AG10803 (cell line): ENCODE measurements at places on chromosomes 6 and 20.

DNA sequence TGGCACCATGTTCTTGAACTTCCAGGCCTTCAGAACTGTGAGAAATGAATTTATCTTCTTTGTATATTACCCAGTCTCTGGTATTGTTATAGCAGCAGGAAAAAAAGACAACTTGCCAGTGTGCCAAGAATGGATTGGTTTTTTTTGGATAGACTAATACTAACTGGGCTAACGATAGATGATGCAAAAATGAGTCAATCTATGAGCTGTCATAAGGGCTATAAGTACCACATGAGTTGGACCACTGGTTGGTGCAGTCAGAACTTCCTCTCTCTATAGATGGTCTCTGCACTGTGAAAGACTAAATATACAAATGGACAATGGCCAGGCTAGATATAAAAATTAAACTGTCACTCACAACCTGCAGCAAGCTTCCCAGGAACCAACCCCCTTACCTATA lies 87.6 kb upstream of the COL21A1 start:
- DNase-seq = peak; percentile 67

GRCh38 chr6:112337209-112337638 lies 9.9 kb upstream of the RFPL4B start:
- peak; percentile 88 for DNase-seq

- DNase-seq = no peak
Observed at GRCh38 chr6:65231616-65232015, 475.4 kb downstream of the EYS start.

DNA sequence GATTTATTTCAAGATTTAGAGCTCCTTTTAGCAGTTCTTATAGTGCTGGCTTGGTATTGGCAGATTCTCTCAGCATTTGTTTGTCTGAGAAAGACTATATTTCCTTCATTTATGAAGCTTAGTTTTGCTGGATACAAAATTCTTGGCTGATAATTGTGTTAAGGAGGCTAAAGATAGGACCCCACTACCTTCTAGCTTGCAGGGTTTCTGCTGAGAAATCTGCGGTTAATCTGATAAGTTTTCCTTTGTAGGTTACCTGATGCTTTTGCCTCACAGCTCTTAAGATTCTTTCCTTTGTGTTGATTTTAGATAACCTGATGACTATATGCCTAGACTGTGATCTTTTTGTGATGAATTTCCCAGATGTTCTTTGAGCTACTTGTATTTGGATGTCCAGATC lies 114.3 kb downstream of the AIG1 start:
- DNase-seq = no peak

DNA sequence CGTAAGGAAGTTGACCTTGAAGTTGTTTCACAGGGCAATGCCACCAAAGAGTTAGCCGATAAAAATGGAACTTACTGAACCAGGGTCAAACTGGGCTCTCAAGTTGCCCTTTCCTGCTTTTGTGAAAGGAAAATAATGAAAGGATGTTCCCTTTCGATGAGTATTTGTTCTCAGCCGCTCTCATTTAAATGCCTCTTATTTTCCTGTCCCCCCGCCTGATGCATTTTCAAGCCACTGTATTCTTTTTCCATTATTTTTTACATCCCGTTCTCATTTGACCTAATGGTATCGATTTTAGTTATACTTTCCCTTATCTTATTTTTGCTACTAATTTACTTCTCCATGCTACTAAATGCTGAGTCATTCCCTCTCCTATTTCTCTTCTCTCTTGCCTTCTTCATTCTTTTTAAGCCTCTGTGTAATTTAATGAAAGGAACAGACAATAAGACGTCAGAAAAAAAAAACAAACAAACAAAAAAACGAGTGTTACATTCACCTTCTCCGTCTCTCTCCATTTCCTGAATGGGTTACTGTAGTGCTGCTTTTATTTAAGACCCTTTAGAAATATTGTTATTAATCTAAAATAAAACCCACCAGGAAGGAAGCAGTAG lies 655 bp upstream of the NDUFAF4 start:
- DNase-seq = peak; percentile 27

DNA sequence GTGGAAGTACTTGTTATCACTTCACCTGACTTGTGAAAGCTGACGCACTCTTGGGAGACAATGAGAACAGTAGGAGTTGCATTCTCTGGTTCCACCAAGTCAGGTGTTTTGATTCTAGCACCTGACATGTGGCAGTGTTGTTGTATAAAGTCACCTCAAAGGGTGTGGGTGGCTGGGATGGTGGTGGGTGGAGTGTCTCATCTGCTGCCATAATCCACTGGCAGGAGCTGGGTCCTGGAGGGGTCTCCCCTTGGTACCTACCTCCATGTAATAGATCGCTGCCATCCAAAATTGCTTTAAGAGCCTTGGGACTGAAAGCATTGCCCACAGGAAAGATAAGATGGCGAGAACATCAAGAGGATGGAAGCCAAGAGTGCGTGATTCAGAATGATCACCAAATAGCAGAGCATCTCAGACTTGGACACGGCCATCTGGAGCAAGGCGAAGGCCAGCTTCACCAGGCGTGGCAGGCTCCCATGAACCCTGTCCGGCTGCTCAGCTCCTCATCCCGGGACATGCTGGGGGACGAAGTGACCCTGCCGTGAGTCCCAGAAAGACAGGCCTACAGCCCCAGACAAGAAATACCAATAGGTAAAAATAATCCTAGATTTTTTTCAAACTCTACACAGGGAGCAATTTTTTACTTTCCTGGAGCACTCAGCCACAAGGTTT lies 56.6 kb downstream of the NPEPL1 start:
- no peak for DNase-seq

- DNase-seq = no peak
Observed at GRCh38 chr20:19738951-19739350, 19.1 kb upstream of the RIN2 start.

- peak; percentile 57 for DNase-seq
Observed at GRCh38 chr6:31462964-31463870, 34.7 kb upstream of the MICB start.

- no peak for DNase-seq
Observed at GRCh38 chr6:167678102-167679101, 148.3 kb upstream of the AFDN start.

- DNase-seq = no peak
Observed at GRCh38 chr6:119348748-119349360, 707 bp downstream of the MAN1A1 start.

DNA sequence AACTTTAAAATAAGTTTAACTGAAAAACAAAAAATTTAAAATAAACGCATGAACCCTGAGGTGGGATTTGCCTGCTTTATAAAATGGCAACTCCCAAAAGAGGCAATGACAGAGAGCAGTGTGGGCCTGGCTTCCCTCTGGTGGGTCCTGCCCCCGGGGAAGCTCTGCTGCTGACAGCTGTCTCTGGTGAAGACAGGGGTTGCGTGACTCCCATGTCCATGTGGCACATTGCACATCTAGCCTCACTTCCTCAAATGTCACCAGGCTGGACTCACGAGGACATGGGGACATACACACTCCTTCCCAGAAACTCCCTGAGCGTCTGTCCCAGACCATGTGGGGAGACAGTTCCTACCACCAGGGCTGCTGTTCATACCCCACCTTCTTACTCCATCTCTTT lies 66.2 kb downstream of the ABHD12 start:
- no peak for DNase-seq

- DNase-seq = no peak
Observed at GRCh38 chr6:22295145-22295544, 1.7 kb downstream of the PRL start.

DNA sequence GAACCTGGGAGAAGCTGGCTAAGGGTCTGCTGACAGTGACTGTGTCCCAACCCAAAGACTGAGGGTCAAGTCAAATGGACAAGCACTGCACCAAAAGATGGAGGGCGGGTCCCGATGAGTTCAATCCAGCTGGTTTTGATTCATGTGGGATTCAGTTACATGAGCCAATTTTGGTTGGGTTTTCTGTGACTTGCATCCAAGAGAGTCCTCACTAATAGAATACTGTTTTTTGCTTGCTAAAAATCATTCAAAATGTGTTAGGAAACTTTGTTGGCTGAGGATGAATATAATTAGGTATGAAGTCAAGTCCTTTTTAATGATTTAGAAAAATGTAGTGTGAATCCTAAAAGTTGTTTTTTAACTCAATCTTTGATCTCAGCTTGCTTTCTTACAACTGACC lies 323.8 kb upstream of the NOX3 start:
- DNase-seq = no peak

DNA sequence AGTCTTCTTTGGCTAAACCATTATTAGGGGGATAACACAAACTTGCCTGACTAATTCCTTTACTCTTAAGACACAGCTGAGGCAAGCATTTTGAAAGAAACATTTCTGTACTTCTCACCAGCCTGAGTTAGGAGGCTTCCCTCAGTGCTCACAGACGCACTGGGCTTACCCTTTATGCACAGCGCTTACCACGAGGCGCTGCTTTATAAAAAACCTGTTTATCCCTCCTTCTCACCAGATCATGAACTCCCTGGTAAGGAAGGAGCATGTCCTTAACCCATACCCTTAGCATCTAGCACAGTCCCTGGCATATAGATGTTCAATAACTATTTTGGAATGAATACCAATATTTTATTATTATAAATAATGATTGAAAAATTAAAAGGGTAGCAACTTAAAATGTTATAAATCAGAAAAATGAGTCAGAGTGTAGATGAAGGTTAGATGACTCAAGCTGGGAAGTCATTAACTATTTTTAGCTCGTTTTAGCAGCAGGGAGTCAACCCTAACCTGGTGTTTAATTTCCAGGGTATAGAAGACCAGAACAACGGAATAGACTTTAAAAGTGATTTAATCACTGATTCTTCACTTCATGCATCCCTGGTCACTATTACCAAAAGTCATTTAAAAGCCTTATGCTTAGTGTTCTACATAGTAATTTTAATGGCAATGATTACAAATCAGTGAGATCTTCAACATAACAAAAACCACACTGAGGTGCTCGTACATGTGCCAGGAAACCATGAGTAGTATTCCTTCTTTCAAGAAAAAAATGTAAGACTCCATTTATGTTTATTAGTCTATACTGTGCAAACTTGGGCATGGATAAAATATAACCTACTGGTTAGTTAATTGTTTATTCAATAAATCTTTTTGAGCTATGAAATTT lies 4.1 kb upstream of the TPD52L1 start:
- DNase-seq = no peak

DNA sequence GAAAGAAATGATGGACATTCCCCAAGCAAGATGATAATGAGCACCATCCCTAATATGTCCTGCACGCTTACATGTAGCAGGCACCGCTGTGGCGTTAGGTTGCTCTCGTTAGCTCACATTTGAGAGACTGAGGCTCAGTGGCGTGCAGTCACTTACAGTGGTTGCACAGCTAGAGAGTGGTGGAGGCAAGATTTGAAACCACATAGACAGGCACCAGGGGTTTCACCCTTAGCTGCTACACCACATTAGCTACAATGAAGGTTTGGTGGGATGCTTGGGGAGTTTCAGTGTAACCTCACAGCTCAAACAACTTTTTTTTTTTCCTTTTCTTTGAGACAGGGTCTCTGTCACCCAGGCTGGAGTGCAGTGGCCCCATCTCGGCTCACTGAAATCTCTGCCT lies 3.7 kb downstream of the COX4I2 start:
- DNase-seq = no peak

GRCh38 chr6:29776684-29777083 lies 50.9 kb upstream of the HLA-G start:
- no peak for DNase-seq

GRCh38 chr6:142507065-142507464 lies 205.3 kb downstream of the ADGRG6 start:
- DNase-seq = no peak

- no peak for DNase-seq
Observed at GRCh38 chr6:83113258-83113657, 45.8 kb downstream of the DOP1A start.

DNA sequence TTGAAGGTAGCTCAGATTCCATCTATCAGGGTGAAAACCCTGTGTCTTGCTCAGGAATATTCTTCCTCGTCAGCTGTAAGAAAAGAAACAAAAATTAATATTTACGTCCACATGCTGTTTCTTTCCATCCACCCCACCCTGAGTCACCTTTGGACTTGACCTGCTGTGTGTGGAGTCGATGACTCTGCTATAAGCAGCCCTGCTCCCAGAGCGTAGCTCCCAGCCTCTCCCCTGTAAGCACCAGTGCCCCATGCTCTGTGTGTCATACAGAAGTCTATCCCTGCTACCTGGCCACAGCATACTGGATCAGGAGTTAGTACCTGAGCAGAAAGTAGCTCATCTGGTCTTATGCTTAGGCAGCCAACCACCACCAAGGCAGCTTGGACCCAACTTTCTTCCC lies 223.6 kb downstream of the SOD2 start:
- DNase-seq = no peak

DNA sequence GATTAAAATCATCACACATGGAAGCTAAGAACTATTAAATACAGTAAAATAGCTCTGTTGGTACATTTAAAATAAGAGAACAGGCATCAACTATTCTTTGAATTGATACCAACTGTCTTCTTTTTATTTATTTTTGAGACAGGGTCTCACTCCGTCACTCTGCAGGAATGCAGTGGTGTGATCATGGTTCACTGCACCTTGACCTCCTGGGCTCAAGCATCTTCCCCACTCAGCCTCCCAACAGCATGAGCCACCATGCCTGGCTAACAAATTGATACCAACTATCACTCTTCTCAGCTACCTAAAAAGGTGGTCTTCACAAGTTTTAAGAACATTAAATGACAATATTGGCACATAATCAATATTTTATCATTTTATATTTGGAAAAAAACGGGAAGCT lies 7.8 kb upstream of the PNISR start:
- no peak for DNase-seq

DNA sequence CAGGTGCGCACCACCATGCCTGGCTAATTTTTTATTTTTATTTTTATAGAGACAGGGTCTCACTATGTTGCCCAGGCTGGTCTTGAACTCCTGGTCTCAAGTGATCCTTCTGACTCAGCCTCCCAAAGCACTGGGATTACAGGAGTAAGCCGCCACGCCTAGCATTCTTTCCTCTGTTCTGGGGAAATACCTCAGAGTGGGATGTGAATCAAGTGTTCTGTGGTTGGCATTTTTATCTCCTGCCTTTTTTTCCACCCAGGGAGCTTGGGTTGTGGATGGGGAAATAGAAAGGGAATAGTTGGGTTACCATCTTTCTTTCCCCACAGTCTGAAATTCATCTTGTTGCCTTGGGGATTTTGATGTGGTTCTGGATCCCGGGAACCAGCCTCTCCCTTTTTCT lies 24.1 kb downstream of the TFAP2C start:
- DNase-seq = peak; percentile 69

DNA sequence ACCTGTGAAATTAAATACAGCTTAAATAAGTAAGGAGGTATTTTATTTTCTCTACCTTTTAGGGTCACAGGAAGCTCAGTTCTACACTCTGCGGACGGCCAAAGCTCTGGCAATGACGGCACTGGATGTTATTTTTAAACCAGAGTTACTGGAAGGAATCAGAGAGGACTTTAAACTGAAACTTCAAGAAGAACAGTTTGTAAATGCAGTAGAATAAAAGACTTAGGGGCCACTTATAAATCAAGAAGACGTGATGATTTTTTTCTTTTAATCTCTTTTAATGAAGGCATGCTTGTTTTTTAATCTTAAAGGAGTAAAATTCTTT lies 16.2 kb downstream of the PM20D2 start:
- no peak for DNase-seq

DNA sequence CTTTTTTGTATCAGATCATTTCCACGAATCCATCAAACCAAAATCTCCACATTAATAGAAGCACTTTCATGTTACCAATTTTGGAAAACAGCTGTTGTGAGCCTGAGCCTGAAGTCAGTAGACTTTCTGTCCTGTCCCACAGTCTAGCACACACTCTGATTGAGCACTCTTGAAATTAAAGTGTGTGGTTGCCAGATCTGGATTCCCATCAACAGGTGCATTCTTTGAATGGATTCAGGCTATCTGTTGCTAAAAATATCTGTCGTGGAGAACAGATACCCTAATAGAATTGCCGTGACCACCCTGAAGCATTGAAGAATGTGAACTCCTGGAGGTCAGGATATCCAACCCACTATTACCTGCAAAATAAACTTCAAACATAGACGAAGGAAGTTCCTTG lies 73.3 kb downstream of the TFAP2A start:
- no peak for DNase-seq
